Right renal pelvis (tissue), 4 donors: ENCODE measurements at places on chromosomes 12 and 14. TPM values are rescaled to one million over a fixed set of nuclear protein-coding genes. Genes with fewer than 3 reads are reported as not detected.

- no peak for DNase-seq
These were observed 866.7 kb upstream of the TMEM132C start for GRCh38 chr12:127400221-127400620.

- DNase-seq = no peak
These were observed 1.5 kb downstream of the CAPRIN2 start for GRCh38 chr12:30753233-30753632.

Gene TAS2R8
- polyA plus RNA-seq = not detected

Gene KRT83
- not detected for polyA plus RNA-seq

Gene APOF
- polyA plus RNA-seq = not detected

DNA sequence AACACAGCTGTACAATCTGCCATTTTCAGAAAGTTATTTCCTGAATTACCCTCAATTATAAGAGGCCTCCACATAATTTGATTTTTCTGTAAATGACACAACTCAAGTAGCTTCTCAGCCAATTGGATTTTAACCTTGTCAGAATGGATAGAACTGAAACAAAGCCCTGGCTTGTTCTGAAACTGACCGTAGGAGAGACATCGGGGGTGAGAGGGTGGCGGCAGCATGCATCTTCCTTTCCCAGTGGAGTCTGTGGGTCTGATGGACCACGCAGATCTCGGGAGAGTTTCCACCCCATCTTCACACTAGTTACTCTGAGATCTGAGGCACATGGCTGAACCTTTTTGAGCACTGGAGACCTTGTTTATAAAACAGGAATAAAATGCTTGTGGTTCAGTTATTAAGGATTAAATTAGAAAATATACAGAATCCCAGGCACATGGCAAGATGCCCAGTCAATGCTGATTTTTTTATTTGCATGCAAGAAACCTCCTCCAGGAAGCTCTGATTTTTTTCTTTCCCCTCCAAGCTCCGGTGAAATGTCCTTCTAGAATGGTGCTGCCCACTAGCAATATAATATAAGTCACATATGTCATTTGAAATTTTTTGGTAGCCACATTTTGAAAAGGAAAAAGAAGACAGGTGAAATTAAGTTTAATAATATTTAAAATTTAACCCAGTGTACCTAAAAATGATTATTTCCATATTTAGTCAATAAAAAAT, 153.9 kb downstream of the CHST11 start:
- no peak for DNase-seq

GRCh38 chr14:69005432-69006148, 26.5 kb upstream of the ACTN1 start:
- DNase-seq = no peak

DNA sequence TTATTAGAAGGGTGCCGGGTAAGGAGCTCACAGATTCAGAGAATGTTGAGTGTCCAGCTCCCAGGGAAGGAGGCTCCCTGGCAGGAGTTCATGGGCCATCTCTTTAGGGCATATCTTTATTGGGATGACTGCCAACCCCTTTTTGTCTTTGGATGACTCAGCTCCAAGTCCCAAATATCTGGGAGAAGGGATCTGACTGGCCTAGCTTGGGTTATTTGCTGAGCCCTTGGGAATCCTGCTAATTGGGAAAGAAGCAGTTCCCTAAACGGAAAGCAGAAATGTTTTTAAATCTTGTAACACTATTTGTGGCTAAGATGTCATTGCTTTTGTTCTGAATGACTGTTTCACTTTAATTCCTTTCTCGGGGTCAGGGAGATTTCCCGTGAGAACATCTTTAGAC, 12.6 kb downstream of the DDX55 start:
- DNase-seq = no peak

Gene SELPLG
- 2.6 TPM for polyA plus RNA-seq

DNA sequence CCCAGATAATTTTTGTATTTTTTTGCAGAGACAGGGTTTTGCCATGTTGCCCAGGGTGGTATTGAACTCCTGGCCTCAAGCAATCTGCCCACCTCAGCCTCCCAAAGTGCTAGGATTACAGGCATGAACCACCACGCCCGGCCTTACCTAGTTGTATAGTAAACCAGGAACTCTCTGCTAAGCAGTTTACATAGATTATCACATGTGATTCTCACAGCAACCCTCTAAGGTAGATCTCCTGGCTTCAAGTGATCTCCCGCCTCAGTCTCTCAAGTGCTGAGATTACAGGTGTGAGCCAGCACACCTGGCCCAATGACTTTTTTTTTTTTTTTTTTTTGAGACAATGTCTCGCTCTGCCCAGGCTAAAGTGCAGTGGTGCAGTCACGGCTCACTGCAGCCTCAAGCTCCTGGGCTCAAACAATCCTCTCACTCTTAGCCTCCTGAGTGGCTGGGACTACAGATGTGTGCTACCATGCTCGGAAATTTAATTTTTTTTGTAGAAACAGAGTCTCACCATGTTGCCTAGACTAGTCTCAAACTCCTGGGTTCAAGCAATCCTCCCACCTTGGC, 26.0 kb upstream of the ATP2A2 start:
- no peak for DNase-seq

Gene DBX2
- 0.10 TPM for polyA plus RNA-seq

- no peak for DNase-seq
These were observed 478.9 kb downstream of the BCAT1 start for GRCh38 chr12:24470050-24470449.

DNA sequence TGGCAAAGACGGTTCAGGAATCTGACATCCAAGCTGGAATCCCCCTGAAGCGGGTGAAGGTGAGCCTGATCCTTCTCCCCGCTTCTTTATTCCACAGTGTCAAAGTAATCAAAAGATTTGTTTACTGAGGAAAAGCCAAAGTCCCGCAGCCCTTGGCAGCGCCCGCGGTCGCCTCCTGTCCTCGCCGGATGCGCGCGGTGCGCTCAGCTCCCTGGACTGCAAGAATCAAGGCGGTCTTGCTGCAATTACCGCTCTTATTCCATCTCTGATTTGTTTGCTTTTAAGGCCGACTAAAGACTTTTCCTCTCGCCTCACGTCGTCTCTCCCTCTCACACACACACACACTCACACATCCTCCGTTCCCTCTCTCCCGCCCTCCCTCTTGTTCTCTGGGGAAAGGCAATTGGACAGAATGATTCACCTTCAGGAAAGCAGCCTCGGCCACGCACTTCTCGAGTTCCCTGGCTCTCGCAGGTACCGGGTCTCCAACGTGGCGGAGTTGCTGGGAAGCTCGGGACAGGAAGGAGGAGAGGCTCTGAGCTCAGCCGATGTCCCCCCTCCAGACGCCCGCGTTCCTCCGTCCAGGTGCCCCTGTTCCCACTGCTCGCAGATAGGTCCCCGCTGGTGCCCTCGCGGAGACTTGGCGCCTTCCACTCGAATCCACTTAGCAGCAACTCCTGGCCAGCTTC, 68.6 kb upstream of the USP15 start:
- no peak for DNase-seq

DNA sequence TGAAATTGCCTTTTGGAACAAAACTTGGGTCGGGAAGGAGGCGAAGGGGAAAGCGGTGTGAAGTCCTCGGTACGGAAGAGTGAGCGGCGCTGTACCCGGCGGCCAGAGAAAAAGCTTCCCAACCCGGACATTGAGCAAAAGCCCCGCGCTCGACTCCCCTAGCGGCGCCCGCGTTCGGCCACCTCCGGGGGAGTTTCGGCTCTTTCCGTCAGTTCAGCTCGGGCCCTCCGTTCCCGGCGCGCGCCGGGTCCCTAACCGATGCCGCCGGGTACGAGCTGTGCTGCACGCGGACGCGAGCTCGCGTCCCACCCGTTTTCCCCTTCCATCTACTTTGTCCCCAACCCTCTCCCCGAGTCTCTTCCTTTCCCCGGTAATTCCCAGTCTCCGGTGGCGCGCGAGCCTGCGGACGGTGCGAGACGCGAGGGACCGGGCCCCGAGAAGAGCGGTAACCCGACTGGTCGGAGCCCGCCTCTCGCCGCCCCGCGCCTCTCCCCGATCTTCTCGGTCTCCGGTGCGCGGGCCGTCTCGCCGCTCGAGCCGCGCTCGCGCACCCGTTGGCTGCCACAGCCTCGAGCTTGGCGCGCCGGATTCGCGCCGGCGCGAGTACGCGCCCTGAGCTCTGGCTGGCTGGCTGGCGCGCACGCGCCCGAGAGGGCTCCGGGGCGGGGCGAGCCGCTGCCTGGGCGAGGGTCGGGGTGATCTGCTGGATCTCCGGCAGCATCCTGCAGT, 446 bp upstream of the SPATS2 start:
- peak; percentile 91 for DNase-seq

DNA sequence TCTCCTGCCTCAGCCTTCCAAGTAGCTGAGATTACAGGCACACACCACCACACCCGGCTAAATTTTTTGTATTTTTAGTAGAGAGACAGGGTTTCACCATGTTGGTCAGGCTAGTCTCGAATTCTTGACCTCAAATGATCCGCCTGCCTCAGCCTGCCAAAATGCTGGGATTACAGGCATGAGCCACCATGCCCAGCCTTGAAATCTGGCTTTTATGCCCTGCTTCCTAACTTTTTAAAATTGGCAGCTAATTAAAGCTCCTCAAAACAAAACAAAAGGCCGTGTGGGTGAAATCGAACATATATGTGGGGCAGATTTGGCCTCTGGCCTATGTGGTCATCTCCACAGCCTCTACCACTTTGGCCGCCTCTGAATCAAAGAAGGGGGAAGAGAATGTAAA, 37.9 kb downstream of the KCTD10 start:
- no peak for DNase-seq

DNA sequence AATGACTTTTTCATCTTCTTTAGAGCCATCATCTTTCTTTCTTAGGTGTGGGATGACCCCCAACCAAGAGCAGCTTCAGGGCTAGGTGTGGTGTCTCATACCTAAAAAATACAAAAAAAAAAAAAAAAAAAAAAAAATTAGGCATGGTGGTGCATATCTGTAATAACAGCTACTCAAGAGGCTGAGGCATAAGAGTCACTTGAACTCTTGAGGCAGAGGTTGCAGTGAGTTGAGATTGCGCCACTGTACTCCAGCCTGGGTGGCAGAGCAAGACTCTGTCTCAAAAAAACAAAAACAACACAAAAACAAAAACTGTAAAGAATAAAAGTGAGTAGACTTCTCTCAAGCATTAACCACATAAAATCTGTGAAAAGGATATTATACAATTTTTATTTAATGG, 8.0 kb upstream of the ATF7IP start:
- DNase-seq = no peak

DNA sequence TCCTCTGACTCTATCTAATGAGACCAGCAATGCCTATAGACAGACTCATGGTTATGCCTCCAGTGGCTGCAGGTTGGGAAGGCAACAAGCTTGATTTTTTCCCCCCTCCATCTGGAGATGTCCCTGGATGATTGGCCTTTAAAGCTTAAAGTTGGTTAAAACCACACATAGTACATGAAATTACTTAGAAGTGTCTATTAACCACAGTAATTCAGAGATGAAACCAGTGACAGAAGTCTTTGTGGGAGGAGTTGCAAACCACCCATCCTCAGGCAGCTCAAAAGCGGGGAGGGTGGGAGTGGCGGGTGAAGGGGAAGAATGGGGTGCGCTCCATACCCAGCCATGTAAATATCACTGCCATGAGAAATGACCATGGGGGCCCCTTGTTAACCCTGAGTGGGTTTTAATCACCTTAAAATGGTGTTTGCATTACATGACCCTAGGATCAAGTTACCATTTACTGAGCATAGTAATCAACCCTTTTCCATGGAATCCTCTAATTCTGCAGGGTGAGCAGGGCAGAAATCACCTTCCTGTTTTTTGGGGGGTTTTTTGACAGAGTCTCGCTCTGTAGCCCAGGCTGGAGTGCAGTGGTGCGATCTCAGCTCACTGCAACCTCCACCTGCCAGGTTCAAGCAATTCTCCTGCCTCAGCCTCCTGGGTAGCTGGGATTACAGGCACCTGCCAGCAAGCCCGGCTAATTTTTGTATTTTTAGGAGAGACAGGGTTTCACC, 133.5 kb downstream of the FOXN3 start:
- DNase-seq = no peak

GRCh38 chr14:95903616-95904107, 27.0 kb downstream of the TUNAR start:
- DNase-seq = no peak

- DNase-seq = no peak
These were observed 17.4 kb downstream of the HDAC7 start for GRCh38 chr12:47802312-47802711.

Gene INHBC
- 0.22 TPM for polyA plus RNA-seq

Gene OR6C74
- not detected for polyA plus RNA-seq

- DNase-seq = no peak
These were observed 119.2 kb upstream of the DAAM1 start for GRCh38 chr14:59069163-59069854.

DNA sequence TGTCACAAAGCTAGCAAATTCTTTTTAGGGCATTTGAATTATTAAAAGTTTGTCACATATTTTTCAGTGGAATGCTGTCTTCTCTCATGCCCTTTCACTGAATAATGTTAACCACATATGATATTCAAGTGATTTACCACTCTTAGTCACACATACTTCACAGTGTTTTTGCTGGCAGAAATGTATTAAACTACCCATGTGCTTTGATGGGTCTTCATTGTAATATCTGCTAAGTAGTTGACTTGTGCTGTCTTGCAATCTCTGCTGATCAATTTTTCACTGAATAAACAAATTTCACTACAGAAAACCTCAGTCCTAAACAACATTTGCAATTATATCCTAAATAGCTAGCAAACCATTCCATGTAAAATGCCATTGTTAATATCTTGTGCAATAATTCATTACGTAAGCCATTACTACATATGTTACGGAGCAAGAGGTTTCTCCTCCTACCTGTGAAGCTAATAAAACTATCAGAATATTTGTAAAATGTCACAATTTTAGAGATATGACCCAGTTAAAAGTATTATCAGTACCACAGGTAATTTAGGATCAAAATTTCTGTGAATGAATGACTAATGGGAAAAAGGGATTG, 64.6 kb upstream of the LMO3 start:
- DNase-seq = no peak

DNA sequence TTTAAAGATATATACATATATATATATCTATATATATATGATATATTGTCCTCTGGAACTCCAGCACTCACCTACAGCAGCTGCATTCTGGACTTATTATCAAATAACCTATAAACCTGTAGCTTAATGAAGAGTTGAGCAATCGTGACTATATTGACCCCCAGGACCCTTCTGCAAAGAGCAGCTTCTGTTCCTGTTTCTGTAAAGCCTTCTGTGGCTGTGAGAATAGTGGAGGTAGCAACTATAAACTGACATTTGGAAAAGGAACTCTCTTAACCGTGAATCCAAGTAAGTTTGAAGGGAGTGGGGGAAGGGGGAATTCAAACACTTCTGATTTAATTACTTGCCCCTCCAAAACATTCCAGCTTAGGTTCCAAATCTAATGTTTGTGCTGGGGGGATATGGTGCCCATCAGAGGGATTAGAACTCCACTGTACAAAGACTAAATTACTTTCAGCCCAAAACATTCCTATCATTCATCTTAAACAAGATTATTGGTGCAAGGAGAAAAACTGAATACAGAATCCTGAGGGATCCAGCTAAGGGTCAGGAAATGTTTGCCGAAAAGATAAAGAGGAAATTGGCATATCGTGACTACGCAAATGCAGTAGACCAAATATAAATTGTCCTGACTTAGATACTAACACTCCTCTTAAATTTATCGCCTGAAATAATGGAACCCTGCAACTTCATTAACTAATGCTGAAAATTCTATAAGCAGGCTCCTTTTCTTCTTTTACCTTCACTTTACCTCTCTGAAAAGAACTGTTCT, 106.1 kb downstream of the DAD1 start:
- no peak for DNase-seq

GRCh38 chr14:75252254-75252837, 26.3 kb upstream of the FOS start:
- no peak for DNase-seq

Gene CD9
- 205 TPM for polyA plus RNA-seq

Gene NAB2
- 51.3 TPM for polyA plus RNA-seq

GRCh38 chr12:97335115-97335514, 127.5 kb upstream of the RMST start:
- DNase-seq = no peak

GRCh38 chr12:64737539-64737938, 21.7 kb downstream of the GNS start:
- DNase-seq = no peak

Gene TGM1
- 1.4 TPM for polyA plus RNA-seq
